ENCODE measurements at places on chromosomes 1 and 21.

- no peak for DNase-seq
Observed at GRCh38 chr1:65503427-65503826, 83.0 kb downstream of the LEPR start.

DNA sequence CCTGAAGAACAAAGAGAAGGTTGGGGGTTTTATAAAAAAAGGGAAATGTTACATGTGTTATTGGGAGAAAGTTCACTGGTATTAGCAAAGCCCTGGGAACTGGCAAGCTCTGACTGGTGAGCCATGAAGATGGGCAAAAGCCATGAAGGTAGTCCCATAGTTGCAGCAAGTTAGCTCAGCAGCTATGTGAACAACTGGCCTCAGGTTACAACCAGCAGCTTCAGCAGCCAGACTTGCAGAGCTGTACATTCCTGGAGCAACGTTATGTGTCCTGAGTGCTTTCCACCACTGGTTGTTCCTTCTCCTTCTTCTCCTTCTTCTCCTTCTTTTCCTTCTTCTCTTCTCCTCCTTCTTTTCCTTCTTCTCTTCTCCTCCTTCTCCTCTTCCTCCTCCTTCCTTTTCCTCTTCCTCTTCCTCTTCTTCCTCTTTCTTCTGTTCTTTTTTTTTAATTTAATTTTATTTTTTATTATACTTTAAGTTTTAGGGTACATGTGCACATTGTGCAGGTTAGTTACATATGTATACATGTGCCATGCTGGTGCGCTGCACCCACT, 56.1 kb upstream of the TLR5 start:
- DNase-seq, result no peak

GRCh38 chr1:222331765-222332164, 216.1 kb downstream of the HHIPL2 start:
- no peak for DNase-seq

- DNase-seq, result peak; percentile 59
Observed at GRCh38 chr1:20640183-20640597, 6.9 kb downstream of the PINK1 start.

DNA sequence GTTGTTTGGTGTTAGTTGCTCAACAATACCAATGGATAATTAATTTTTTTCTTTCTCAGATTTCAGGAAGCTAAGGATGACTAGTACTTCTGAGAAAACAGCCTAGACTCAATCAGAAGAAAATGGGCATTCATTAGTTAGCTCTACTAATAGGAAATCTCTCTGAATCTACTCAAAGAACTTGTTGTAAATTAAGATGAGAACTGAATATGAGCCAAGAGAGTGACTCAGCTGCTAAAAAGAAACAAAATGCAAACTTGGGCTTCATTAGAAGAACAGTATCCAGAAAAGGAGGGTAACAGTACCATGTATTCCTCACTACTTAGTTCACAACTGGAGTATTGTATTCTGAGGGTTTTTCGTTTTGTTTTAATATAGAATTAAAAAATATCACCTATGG, 12.5 kb downstream of the FOXJ3 start:
- no peak for DNase-seq

- DNase-seq, result no peak
Observed at GRCh38 chr21:44090325-44090724, 16.9 kb upstream of the PWP2 start.

Measured in GM12891 (cell line).